ENCODE measurements at places on chromosomes 5 and 9.
A peak's percentile ranks its signal among the peaks of the same experiment; 100 is the strongest.

DNA sequence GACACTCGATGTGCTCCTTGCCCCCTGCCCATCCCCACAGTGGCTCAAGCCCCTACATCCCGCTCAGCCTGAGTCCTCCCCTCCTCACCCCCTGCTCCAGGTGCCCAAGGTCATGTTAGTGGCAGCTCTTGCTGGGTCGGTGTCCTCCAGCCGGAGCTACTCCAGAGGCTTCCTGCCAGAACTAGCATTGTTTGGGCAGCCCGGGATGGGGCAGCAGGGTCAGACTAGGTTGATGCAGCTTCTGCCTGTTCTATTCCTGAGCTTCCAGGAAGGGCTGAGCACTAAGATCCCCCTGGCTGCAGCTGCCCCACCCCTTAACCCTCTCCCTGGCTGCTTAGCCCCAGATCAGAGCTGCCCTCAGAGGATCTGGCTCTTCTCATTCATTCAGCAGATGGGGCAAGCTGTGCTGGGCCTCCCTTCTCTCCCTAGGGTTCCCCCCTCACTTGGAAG is 671 bp downstream of the RGS14 start:
- no peak for DNase-seq

GRCh38 chr5:68114378-68115040 is 101.0 kb upstream of the PIK3R1 start:
- DNase-seq, result peak; percentile 94

DNA sequence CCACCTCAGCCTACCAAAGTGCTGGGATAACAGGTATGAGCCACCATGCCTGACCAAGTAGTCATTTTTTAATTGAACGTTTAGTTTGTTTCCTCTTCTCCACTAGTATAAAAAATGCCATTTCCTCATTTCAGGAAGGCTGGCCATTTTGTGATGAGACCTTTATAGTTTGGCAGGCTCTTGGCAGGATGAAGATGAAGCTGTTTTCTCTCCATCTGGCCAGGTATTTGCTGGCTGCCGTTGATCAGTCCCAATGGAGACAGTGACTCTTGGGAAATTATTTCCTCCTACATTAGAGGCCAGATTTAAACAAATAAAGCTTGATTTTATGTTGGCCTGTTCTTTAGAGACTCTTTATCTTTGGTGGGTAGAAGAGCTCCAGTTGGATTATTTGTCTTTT is 199.0 kb downstream of the ARHGAP26 start:
- DNase-seq, result no peak

DNA sequence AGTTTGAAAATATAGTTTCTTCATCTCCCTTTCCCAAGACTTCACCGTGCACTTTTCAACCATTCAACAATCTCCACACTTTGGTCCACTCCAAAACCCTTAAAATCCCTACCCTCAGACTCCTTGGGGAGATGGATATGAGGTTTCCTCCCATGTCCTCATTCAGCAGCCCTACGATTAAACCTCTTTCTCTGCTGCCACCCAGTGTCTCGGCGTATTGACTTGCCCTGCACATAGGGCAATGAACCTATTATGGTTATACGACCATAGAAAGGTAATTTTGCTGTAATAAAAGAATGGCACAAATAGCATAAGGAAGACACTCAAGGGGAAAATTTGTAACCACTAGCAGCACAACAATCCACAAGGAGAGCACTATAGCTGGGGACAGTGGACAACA is 803.5 kb downstream of the TLE1 start:
- no peak for DNase-seq

DNA sequence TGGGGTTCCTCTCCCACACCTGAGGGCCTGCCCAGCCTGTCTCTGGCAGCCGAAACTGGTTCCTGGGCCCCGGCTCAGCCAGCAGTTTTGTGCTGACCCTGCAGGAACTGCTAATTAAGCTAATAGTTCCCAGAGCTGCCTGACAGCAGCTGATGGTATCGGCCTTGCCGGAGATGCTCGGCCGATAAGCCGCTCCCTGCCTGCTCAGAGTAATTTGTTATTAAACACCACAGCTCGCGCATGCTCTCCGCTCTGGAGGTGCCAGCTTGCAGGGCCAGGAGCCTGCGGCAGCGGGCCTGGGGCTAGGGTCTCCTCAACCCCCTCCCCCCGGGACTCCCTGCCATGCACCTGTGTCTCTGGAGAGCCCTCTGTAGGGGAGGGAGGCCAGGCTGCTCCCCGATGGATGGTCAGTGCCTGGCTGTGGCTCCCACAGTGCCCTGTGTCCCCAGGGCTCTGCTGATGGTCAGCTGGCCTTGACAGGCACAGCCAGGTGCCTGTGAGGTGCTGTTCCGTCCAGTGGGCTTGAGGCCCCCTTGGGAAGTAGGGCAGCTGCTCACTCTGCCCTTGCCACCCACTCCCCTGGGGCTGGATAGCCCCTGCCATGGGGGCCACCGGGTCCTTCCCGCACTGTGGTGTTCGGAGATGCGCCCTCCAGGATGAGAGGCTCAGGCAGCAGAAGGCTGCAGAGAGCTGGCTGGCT is 41.7 kb downstream of the RXRA start:
- no peak for DNase-seq

- DNase-seq, result no peak
Observed at GRCh38 chr9:136239983-136240330, 5.7 kb downstream of the QSOX2 start.

Measured in fibroblast of upper back skin (primary cell).